ENCODE measurements at places on chromosomes 5 and 9. TPM values are rescaled to one million over a fixed set of nuclear protein-coding genes. Genes with fewer than 3 reads are reported as not detected.

ADGRD2 gene
- total RNA-seq, result not detected

HMCN2 gene
- total RNA-seq, result 1.2 TPM

IFNB1 gene
- total RNA-seq, result not detected

RNF145 gene
- 141 TPM for total RNA-seq

DAB2IP gene
- total RNA-seq, result 1.2 TPM

STOML2 gene
- total RNA-seq, result 73.3 TPM

FBP1 gene
- total RNA-seq, result not detected

OR13D1 gene
- not detected for total RNA-seq

PCDHGA12 gene
- 0.34 TPM for total RNA-seq

LVRN gene
- 0.74 TPM for total RNA-seq

CARTPT gene
- total RNA-seq, result not detected

PCDHGB4 gene
- total RNA-seq, result 0.18 TPM

SNX30 gene
- 6.4 TPM for total RNA-seq

GCNT4 gene
- 5.1 TPM for total RNA-seq

MAMDC2 gene
- total RNA-seq, result not detected

TRMT10B gene
- total RNA-seq, result 0.81 TPM

ERP44 gene
- total RNA-seq, result 20.6 TPM

ZBTB6 gene
- 11.9 TPM for total RNA-seq

ASPN gene
- not detected for total RNA-seq

TMC1 gene
- total RNA-seq, result 0.06 TPM

ANKRD34B gene
- not detected for total RNA-seq

GALNT12 gene
- 0.22 TPM for total RNA-seq

C9 gene
- not detected for total RNA-seq

ANKRD18A gene
- total RNA-seq, result not detected

PCDHA2 gene
- total RNA-seq, result not detected

FOXD4 gene
- total RNA-seq, result 0.24 TPM

PCDHGA5 gene
- 1.8 TPM for total RNA-seq

GARIN3 gene
- total RNA-seq, result not detected

PAX5 gene
- total RNA-seq, result 0.09 TPM

CCDC171 gene
- 0.53 TPM for total RNA-seq

NEURL1B gene
- total RNA-seq, result 15.4 TPM

RASEF gene
- total RNA-seq, result 0.16 TPM

ADAMTS12 gene
- total RNA-seq, result 9.1 TPM

SCGB3A2 gene
- total RNA-seq, result not detected

SVEP1 gene
- total RNA-seq, result not detected
